ENCODE measurements at places on chromosomes 11 and 22.

DNA sequence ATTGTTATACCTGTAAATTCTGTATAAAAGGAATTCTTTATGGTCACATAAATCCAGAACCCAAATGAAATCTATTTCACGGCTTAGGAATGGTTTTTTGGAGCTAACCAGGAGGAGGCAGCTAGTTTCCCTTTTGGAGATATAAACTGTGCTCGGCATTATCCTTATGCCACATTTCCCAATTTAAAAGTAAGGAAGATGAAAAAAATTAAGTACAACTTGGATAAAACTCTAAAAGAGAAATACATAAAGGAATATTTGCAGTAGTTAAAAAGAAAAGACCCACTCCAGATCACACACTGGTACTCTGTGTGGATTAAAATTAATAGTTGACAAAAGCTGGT is 17.7 kb downstream of the DLAT start:
- DNase-seq: no peak

- no peak for DNase-seq
Measured at GRCh38 chr11:66299186-66299585, 7.5 kb downstream of the TMEM151A start.

DNA sequence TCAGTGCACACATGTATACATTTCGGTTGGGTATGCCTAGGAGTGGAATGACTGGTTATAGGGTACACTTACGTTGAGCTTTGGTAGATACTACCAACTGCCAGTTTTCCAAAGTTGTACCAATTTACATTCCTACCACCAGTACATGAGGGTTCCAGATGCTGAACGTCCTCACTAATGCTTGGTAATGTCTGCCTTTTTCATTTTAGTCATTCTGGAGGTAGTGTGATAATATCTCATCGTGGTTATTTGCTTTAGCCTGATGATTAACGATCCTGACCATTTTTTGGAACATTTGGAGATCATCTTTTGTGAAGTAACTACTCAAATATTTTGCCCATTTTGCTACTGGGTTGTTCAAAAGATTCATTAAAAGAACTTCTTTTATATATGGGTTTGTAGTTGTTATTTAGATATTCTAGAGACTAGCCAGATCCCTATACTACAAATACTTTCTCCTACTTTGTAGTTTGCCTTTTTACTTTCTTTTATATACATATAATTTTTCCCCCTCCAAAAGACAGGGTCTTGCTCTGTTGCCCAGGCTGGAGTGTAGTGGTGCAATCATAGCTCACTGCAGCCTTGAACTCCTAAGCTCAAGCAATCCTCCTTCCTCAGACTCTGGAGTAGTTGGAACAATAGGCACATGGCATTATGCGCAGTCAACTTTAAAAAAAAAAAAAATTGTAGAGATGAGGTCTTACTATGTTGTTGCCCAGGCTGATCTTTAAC is 62.1 kb downstream of the RBFOX2 start:
- no peak for DNase-seq

DNA sequence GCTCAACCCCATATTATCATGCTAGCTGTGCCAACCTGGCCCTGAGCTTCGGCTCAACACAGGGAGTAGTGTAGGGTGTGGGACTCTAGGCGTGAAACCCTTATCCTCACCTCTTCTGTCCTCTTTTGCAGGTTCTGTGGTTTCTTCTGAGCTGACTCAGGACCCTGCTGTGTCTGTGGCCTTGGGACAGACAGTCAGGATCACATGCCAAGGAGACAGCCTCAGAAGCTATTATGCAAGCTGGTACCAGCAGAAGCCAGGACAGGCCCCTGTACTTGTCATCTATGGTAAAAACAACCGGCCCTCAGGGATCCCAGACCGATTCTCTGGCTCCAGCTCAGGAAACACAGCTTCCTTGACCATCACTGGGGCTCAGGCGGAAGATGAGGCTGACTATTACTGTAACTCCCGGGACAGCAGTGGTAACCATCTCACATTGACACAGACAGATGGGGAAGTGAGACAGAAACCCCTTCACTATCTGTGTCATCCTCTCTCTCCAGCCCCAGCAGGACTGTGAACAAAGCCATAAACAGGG is 76.4 kb downstream of the GGTLC2 start:
- DNase-seq: no peak

- DNase-seq: no peak
Measured at GRCh38 chr11:125348141-125348651, 147.9 kb downstream of the FEZ1 start.

GRCh38 chr11:62233730-62234129 is 8.3 kb upstream of the SCGB1D2 start:
- DNase-seq: no peak

DNA sequence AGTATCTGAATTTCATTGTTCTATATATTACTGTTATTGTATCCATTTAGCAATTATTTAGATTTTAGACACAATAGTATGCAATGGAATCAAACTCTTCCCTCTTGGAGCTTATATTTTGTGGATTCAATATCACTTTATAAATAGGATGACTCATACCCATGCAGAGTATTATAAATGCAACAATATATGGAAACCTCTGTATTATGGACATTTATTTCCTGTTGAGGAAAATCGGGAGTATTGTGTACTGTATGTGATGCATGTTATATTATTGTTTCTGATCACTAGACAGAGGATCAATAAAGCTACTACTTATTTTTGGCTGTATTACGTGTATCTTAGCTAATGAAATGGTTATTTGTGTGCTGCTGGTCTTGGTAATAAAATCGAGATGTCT is 770 bp downstream of the METTL15 start:
- no peak for DNase-seq

DNA sequence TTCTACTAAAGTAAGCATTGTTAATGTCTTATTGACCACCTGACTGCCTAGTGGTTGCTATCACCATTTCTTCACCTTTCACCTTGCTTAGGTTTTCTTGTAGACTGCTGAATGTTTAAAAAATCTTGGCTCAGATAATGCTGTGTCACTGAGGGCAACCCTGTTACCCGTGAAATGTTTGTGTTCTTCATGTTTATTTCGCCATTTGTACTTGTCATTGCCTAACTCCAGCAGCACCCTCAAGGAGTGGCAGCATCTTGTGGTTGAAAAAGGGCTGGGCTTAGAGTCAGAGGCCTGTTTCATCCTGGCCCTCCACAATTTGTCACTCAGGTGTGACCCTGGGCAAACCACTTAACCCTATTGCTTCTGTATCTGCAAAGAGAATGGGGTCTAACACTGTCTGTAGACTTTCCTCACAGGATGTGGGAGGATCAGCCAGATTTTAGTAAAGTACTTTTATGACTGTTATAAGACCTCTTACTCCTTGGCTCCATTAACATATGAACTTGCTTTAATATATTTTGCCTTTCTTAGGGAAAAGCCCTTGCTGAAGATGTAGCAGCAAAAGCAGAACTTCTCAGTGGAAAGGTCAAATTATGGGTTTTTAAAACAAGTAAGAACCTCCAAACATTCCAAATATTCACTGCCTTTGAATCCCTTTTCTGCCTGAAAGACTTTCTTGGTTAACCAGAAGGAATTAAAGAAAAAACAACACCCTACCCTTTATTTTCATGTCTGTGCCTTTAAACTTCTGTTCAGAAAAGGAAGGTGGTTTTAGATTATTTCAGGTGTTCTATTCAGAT is 154.5 kb upstream of the C11orf87 start:
- DNase-seq: no peak

DNA sequence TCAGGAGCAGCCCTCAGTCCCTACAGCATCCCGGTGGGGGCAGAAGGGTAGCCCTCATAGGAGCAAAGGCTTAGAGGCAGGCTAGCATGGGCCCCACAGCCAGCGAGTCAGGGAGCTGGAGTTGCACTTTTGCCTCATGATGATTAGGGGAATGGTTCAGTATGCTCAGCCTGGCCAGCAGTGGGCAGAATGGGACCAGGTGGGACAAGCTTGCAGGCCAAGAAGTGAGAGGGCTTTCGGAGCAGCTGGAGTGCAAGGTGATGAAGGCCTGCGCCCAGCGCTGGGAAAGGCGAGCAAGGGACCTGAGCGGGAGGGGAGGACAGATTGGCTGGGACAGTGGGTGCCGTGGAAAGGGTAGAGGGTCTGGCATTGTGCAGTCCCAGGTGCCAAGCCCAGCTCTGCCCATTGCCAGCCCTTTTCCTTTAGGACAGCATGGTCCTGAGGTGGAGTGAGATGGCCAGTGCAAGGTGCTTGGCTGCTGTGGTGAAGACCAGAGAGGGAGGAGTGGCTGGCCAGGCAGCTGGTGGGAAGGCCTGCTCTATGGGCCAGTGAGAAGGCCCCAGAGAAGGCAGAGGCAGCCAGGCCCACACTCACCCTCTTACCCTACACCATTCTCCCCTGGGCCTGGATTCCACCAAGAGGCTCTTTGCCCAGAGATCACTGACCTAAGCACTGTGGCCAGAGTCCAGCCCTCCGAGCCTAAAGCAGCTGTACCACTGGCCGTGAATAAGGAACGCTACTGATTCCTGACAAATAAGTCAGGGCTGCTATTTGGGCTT is 47.9 kb upstream of the SUSD2 start:
- no peak for DNase-seq

DNA sequence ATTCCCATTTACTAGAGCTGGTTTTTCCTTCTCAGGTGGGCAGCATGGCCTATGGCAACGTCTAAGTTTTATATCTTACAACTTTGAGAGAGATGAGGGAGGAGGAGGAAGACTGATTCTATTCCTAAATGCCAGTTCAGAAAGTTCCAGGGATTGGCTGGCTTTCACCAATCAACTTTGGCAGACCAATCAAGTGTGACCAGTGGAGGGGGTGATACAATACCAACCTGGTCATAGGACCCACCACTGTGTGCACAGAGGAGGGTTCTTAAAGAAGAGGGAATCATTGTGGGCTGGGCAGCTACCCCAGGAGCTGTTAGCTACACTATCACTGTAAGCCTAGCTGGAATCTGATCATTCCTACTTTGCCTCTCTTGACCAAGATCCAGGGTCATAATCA is 8.1 kb downstream of the DIXDC1 start:
- no peak for DNase-seq

GRCh38 chr11:33742249-33742851 is 6.1 kb upstream of the CD59 start:
- no peak for DNase-seq
